ENCODE measurements at places on chromosomes 16 and 17. TPM values are rescaled to one million over a fixed set of nuclear protein-coding genes. Genes with fewer than 3 reads are reported as not detected.

DNA sequence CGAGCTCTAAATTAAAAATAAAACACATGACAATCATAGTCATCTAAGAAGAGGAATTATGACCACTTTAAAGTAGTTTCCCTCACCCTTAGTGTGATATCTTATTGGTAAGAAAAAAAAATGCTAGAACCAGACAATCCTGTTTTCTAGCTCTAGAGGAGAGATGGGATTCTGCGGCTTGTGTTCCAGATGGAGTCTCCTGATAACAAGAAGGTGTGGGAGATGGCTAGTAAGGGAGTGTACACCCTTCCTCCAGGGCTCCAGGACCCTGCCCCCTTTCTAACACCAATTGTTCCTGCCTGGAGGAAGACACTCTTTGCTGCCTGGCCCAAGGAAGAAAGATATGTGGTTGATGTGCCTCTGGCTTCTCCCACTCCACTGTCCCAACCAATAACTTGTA, 68.8 kb upstream of the FBXO47 start:
- DNase-seq: no peak

- DNase-seq: no peak
These were observed at the start of gene ABR for GRCh38 chr17:1179818-1180742. Gene ABR, minus strand, starts transcription at chr17:1179981. Its CDS starts 254 bp downstream, at chr17:1179727.

- no peak for DNase-seq
These were observed 142.8 kb downstream of the PRKCA start for GRCh38 chr17:66445229-66445628.

DNA sequence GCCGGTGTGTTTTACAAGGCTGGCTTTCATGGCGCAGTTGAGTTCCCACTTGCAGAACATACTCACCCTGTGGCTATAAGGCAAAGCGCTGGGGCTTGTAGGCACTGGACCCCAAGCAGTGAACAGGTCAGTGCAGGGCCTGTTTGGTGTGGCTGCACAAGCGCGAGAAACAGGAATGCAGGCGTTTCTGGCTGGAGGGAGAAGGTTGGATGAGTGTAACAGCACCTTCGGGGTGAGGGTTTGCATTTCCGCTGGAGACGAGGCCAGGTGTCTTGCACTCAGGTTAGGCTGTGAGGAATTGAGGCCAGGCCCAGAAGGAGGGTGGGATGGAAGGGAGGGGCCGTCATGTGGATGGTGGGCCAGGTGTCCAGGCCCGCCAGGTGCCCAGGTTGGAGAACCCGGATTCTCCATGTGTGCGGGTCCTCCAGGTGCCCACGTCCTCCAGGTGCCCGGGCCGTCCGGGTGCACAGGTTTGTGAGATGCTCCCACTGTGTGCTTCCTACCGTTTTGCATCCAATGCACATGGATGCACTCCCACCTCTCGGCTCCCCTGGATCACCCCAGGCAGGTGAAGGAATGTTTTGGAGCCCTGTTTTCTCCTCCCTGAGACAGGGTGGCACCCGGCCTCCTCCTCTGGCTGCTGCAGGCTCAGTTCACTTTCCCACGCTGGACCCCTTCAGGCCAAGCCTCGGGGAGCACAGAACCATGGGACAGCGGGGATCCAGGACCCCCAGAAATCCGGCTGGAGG, 46.0 kb downstream of the SLC7A5 start:
- DNase-seq: no peak

DNA sequence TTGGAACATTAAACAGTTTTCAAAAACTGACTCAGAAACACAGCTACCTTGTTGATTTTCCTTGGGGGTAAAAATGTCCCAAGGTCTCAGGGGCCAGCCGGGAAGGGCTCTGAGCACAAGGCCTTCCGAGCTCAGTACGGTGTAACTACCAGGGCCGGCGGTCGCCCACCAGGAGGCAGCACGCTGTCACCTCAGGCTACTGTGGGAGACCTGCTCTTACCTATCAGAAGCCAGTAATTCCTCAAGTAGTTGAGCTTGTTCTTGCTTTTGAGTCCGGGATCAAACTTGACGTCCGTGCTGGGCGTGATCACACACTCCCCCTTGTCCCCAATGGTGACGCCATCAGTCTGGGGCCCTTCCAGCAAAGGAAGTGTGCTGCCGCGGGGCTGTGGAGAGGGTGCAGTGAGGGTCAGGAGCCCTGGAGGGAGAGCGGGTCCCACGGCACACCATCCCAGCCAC, 43.4 kb upstream of the ICAM2 start:
- DNase-seq: peak; percentile 65

Gene CD300A
- polyA plus RNA-seq: 1.6 TPM

Gene CMTM1
- 6.5 TPM for polyA plus RNA-seq

Gene MYH2
- not detected for polyA plus RNA-seq
